ENCODE measurements at places on chromosomes 2 and 18.

DNA sequence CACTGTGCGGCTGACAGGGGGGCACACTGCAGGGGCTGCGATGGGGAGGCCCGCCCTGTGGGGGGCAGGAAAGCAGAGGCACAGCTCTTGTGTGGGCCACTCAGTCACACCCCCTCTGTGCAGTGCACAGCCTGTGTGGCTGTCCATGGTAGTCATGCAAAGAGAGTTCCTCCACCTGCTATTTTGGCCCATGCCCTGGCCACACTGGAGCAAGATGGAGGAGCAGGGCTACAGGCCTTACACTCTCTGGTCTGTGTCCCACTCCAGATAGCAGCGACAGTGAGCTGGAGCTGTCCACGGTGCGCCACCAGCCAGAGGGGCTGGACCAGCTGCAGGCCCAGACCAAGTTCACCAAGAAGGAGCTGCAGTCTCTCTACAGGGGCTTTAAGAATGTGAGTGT lies 28.5 kb upstream of the FAHD2A start:
- DNase-seq, result no peak

GRCh38 chr2:46325182-46325928 lies 28.1 kb downstream of the EPAS1 start:
- no peak for DNase-seq

GRCh38 chr2:42286268-42286946 lies 74.6 kb downstream of the COX7A2L start:
- DNase-seq, result no peak

GRCh38 chr2:23454501-23455120 lies 69.6 kb downstream of the KLHL29 start:
- DNase-seq, result no peak

- DNase-seq, result peak; percentile 87
Observed at GRCh38 chr2:219706823-219707281, 79.4 kb downstream of the SLC4A3 start.

GRCh38 chr2:203451011-203451410 lies 84.1 kb downstream of the RAPH1 start:
- DNase-seq, result no peak

GRCh38 chr2:217451666-217452065 lies 551.1 kb downstream of the TNS1 start:
- peak; percentile 39 for DNase-seq

- no peak for DNase-seq
Observed at GRCh38 chr2:34251578-34251977, 652.5 kb upstream of the FAM98A start.

GRCh38 chr2:213189001-213189899 lies 37.8 kb upstream of the IKZF2 start:
- DNase-seq, result peak; percentile 6

DNA sequence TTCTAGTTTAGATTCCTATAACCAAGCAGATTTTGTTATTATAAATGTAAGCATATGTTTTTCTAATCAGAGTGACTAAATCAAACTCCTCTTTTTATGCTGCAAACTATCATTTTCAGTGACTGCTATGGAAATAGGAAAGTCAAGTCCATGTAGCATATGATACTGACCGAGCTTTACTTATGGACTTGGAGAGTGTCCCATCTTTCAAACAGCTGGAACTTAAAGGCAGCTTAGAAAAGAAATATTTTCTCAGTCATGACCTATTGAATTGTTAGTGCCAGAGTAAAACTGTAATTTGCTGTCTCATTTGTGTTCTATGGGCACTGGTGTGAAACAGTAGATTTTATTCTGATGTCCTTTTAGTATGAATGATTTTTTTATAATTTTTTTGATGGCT lies 76.7 kb downstream of the PHLPP1 start:
- no peak for DNase-seq

GRCh38 chr2:29015701-29016470 lies 34.8 kb downstream of the TOGARAM2 start:
- DNase-seq, result no peak

DNA sequence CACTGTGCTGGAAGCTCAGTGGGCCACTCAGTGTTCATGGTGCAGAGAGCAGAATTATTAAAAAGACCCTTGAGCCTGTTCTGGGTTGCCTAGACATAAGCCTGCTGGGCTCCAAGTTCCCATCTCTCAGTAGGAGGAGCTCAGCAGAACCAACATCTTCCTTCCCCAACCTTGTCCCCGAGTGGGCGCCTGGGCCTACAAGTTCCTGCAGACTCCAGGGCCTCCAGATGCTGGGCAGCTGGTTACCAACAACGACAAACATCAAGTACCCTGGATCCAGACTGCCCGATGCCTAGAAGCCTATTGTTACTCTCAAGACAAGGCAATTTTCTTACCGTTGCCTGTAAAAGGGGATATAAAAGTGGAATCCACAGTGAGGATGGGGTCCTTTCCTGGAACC lies 214.2 kb downstream of the HAUS1 start:
- no peak for DNase-seq

DNA sequence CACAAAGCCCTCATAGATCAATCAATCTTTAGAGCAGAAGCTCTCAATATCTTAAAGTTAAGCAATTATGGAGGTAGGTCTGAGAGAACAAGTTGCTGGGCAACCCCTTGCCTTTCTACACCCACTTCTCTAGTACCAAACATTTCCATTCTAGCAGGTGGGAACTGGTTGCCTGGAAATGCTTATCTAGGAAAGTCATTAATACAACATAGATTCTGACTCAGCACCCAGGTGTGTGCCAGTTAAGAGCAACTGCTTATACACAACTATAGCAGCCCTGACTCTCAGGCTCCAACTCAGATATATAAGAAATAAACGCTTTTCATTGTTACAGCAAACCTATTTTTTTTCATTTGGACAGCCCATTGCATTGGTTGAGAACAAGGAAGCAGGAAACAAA lies 237.7 kb downstream of the IRS1 start:
- no peak for DNase-seq

DNA sequence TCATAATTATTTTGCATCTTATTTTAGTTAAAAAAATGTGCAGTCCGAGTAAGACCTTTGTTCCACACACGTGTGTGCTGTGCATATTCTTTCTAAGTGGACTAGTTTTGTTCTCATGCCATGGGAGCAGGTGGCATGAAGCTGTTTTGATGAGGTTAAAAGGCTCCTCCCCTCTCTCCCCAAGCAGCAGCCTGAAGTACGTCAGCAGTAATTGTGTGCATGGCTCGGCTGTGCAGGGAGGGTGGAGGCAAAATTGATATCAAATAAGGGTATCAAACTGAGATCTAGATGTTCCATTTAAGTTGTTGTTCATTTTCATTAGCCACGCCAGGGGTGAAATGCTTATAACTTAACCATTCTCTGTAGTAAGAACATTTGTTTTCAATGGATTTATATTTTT lies at the start of gene NYAP2:
TSS of gene NYAP2 (plus strand) at position 207 of the 400 bp plus-strand sequence. CDS start 9,171 bp downstream, outside the sequence.
- no peak for DNase-seq

GRCh38 chr2:21041943-21042707 lies 1.7 kb downstream of the APOB start:
- no peak for DNase-seq

GRCh38 chr18:56235481-56236013 lies 402.8 kb downstream of the TXNL1 start:
- no peak for DNase-seq

DNA sequence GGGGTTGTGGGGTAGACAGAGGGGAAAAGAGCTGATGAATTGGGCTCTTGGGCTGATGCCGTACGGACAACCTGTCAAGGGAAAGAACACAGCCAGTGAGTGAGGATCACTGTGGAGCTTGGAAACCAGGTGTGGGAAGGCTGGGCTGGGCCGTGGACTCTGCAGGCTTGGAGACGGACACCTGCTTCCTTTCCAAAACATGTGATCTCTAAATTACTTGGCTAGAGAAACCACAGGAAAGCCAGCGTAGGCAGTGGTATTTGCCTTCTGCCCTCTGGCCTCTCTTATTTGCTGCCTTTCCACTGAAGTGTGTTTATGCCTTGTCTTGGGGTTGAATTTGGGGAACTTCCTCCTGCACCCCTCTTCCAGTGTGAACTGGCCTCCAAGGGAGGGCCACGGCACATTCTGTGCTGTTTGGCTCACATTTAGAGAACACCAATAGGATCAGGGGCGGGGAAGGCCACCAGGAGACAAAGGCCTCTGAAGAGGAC lies 267.7 kb downstream of the PRKCE start:
- no peak for DNase-seq

- no peak for DNase-seq
Observed at GRCh38 chr2:175806570-175806969, 195.5 kb downstream of the LNPK start.

GRCh38 chr2:23563673-23564614 lies 179.0 kb downstream of the KLHL29 start:
- peak; percentile 98 for DNase-seq

DNA sequence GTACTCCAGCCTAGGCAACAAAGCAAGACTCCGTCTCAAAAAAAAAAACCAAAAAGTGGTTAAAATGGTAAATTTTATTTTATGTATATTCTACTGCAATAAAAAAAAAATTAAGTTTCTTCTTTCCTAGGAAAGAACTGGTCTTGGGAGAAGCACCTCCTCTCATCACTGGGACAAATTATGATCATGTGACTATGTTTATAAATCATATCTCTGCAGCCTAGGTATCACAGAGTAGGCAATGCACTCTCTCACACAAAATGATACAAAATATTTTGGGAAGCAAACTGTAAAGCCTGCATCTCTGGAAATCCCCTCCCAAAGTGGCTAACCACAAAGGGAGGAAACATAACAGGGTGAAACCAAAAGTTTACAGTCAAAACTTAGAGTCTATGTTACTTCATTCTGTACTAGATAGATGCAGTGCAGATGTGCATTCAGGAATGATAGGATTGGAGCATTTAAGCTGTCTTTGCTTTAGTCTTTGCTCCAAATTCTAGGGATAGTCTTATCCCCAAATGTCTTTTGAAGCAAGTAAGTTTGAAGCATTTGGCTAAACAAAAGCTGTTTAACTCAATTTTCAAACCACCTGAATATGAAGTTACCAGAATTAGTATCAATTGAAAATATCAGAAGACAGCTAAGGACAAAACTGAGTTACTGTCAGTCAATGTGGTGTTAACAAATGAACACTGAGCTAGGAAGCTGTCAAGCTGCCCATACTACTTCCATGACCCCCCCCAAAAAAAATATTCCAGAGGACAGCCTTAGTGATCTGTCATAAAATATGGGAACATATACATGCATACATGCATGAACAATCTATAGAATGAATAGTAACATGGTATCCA lies 21.1 kb upstream of the MALT1 start:
- no peak for DNase-seq

DNA sequence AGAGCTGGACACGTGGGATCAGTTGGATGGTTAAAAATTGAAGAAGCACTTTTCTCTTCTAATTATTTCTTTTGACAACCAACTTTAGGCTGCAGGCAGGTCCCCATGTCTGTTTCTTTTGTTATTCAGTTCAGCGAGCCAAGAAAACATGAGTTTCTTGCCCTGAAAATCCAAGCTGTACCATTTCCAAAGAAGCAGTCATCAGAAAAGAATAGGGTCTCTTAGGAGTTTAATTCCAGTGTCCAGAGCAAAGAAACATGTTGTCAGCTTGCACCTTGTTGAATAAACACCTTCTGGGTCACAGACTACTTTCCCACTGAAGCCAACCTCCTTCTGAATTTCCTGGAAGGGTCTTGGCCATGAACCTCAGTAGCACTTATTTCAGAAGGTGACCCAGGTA lies 170.5 kb upstream of the COPS8 start:
- DNase-seq, result no peak

- no peak for DNase-seq
Observed at GRCh38 chr18:32909798-32910561, 137.2 kb upstream of the KLHL14 start.

DNA sequence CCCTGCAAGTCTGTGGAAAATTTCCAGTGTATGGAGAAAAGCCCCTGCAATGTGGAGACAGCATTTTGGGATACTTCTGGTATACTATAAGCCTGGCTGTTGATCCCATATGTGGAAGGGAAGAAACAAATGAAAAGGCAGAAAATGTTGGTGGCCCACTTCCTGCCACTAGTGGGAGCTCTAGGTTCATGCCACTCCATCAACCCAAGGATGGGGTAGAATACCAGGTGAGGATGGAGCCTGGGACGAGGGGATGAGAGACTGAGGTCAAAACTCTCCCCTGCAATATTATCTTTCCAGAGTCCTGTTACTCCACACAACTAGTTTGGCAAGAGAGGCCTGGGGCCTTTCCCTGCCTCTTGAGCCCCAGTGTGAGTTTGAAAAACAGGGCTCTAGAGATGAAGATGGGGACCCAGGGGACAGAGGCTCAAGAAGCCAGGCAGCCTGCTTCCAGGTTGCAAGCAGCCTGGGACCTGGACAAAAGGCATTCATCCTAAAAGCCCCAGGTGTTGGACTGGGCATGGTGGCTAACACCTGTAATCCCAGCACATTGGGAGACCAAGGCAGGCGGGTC lies 31.9 kb downstream of the BMP10 start:
- DNase-seq, result no peak

DNA sequence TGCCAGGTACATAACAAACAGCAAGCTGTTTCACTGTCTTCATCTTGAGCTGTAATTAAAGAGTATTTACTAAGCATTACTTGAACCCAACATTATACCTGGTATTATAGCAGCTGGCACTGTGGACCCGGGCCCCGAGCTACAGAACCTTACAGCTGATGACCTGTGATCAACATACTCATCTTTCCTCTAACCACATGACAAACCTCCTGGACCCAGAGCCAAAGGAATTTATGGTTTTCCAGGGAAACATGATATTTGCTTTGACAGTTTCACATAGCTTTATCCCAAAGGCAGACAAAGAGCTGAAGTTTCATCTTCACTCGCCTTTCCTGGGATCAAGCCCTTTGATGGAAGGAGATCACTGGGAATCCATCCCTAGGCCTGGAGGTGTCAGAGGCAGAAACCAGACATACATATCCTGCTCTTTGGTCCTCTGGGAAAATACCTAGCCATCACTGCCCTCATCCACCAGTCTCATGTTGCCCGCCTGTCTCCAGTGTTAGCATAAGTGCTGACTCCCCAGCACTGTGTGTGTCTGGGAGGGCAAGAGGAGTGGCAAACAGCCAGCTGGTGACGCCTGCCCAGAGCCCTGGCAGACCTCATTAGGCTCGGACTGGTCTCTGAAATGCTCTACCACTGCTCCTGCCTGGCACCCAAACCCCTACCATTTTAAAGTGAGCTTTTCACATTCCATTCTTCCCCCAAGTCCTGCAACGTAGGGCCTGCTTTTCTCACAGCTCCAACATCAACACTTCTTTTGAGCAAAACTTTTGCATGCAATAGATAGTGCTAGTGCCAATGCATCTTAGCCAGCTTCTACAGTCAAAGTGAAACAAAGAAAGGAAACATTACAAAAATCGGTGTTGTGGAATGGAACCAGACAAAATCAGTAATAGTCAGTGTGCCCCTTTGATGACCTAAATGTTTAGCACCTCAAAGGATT lies 138.8 kb upstream of the CTAGE1 start:
- DNase-seq, result peak; percentile 76

GRCh38 chr2:47072728-47073191 lies 82.3 kb downstream of the STPG4 start:
- DNase-seq, result no peak

Data from MG63 (cell line).